ENCODE measurements at places on chromosomes 4 and X.

- DNase-seq, result no peak
These were observed 39.0 kb downstream of the PLAC8 start for GRCh38 chr4:83075311-83076095.

- DNase-seq, result no peak
These were observed 38.1 kb downstream of the NFXL1 start for GRCh38 chr4:47876310-47876709.

GRCh38 chr4:1533501-1534064 lies 127.3 kb upstream of the NKX1-1 start:
- no peak for DNase-seq

DNA sequence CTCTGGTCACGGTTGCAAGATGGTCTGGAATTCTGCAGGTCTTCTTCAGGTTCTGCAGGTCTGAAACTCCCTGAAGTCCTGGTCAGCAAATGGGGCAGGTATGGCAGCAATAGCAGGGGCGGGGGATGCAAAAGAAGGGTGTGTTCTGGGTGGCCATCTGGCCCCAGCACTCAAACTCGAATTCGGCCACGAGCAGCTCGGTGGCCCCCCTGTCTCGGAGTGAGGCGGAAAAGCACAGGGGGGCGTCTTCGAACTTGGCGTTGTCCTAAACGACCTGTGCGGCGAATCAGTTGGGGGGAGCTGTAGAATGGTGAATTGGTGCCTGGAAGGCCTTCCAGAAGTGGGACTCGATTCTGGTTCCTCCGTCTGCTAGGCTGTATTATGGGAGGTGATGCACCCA lies 2.1 kb downstream of the RTL5 start:
- DNase-seq, result no peak

DNA sequence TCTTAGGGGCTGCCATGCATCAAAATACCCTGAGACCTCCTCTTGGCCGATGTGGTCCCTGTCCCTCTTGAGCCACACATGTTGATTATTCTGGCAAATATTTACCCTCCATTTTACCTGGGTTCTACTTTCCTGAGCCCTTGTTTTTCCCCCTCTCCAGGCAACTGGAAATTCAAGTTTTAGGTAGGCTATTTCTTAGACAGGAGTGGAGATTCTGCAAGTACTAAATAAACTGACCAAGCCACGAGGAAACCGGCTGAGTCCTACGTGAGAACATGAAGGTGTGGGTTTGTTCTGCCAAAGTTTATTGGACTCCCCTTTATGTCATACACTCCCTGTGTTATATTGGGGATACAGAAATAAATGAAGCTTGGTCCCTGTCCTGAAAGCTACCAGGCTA lies 88.1 kb downstream of the RTL5 start:
- no peak for DNase-seq

DNA sequence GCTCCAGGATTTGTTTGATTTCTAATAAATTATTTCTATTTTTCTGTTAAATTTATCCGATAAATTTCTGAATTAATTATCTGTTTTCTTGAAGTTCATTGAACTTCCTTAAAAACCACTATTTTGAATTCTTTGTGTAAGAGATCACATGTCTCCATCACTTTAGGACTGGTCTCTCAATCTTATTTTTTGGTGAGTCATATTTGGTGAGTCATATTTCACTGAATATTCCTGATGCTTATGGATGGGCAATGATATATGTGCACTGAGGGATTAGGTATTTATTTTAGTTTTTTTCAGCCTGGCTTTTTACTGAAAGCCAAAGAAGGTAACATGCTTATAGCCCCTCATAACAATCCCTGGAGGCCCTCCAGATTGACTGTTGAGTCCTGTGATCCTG lies 48.5 kb upstream of the IL15 start:
- no peak for DNase-seq

DNA sequence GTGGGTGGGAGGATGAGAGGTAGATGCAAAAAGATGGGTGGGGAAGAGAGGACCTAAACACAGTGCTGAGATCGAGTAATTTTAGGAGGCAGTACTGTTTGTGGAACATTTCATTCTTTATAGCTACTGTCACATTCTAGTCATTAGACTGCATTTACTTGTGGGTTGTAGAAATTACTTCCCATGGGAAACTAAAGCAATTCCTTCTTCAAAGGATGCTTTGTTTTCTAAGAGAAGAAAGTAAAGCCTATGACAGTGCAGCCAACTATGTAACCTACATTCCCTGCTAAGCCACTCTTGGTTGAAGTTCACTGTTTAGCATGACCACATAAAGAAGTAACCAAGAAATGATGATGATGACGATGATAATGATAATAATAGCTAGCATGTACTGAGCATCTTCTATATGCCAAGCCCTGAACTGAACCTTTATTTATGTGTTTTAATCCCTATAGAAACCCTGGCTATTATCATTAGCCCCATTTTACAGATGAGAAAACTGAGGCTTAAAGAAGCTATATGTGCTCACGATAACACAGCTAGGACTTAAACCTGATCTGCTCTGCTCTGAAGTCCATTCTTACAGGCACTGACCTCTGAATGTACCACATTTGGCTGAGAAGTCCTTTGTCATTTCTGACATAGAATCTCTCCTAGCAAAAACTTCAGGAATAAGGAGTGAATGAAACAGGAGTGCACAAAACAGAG lies 114.5 kb upstream of the KIT start:
- no peak for DNase-seq

DNA sequence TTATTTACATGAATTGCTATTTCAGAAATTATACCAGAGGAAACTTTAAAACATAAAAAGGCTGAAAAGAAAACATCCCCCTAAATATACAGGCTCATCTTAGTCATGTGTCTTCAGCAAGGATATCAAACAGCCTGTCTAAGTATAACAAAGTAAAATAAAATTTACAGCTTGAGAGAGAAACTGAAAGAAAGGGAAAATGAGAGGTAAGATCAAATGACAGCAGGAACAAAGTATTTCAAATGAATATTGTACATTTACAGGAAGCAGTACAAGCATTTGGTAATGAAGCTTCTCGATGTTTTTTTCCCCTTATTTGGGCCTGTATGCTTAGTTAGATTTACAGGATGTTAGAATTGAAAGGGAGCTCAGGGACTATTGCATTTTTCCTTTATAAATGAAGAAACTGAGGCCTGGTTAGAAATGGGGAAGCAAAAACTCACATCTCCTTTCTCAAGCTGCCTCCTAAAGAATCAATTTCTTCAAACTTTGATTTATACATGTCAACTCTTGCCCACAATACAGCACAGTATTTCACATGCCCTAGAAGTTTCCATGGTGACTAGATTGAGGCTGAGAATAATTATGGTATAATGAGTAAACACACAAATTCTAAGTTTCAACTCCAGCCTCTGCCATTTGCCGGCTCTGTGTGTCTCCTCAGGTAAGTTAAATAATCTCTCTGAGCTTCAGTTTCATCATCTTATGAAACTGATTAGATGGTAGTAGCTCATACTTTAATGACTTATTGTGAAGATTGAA lies 29.3 kb downstream of the DAPP1 start:
- DNase-seq, result no peak

Measured in hippocampal formation (tissue), 2 donors.